Pancreas (tissue), 10 donors: ENCODE measurements at places on chromosomes 3 and 15. TPM values are rescaled to one million over a fixed set of nuclear protein-coding genes. Genes with fewer than 3 reads are reported as not detected.

The NLGN1 gene
- polyA plus RNA-seq: 0.99 TPM

The SI gene
- polyA plus RNA-seq: 0.04 TPM

The SAXO2 gene
- 1.6 TPM for polyA plus RNA-seq

The CTXN2 gene
- polyA plus RNA-seq: 0.15 TPM

The ZNF80 gene
- polyA plus RNA-seq: not detected

The GOLGA8T gene
- 0.21 TPM for polyA plus RNA-seq

The UROC1 gene
- not detected for polyA plus RNA-seq

The MEGF11 gene
- polyA plus RNA-seq: 0.87 TPM

The SERPINI1 gene
- polyA plus RNA-seq: 23.2 TPM

The TUSC7 gene
- not detected for polyA plus RNA-seq

The USP50 gene
- not detected for polyA plus RNA-seq

The HEG1 gene
- 9.6 TPM for polyA plus RNA-seq

The ARPP19 gene
- 30.0 TPM for polyA plus RNA-seq

The ACP3 gene
- 5.2 TPM for polyA plus RNA-seq

The EPHB3 gene
- 11.7 TPM for polyA plus RNA-seq

The ZKSCAN7 gene
- 2.5 TPM for polyA plus RNA-seq

The LSAMP gene
- 1.7 TPM for polyA plus RNA-seq

The DUOXA2 gene
- not detected for polyA plus RNA-seq

The HERC2 gene
- 24.0 TPM for polyA plus RNA-seq

The CPN2 gene
- not detected for polyA plus RNA-seq

The RASGRP1 gene
- polyA plus RNA-seq: 4.7 TPM

The C3orf22 gene
- 0.09 TPM for polyA plus RNA-seq

The ITIH1 gene
- polyA plus RNA-seq: 1.1 TPM

The SLC15A2 gene
- 2.8 TPM for polyA plus RNA-seq

The NR2E3 gene
- polyA plus RNA-seq: 0.80 TPM

The LRRC57 gene
- 4.9 TPM for polyA plus RNA-seq

The GOLGA8S gene
- 0.21 TPM for polyA plus RNA-seq

The GUCA1C gene
- polyA plus RNA-seq: 13.0 TPM

The CRABP1 gene
- polyA plus RNA-seq: not detected

The GADL1 gene
- polyA plus RNA-seq: 0.07 TPM

The PDE8A gene
- polyA plus RNA-seq: 31.3 TPM

The GOLGA6L10 gene
- polyA plus RNA-seq: 4.3 TPM

The ABI3BP gene
- polyA plus RNA-seq: 2.6 TPM

The EPHA3 gene
- 0.27 TPM for polyA plus RNA-seq

The SAMD7 gene
- not detected for polyA plus RNA-seq

The PIERCE2 gene
- 9.7 TPM for polyA plus RNA-seq

The VGLL3 gene
- 2.2 TPM for polyA plus RNA-seq

The ZNF502 gene
- polyA plus RNA-seq: 3.3 TPM

The MCF2L2 gene
- 0.80 TPM for polyA plus RNA-seq

The CACNA2D2 gene
- polyA plus RNA-seq: 5.7 TPM

The CNTN3 gene
- polyA plus RNA-seq: 3.5 TPM

The PLA1A gene
- 1.2 TPM for polyA plus RNA-seq
